NCI-H1436 treated with DMSO at 0.1 percent for 48 hours (cell line): ENCODE measurements at places on chromosomes 6 and 20.

- no peak for DNase-seq
Observed at GRCh38 chr6:111361648-111362047, 121.4 kb downstream of the REV3L start.

DNA sequence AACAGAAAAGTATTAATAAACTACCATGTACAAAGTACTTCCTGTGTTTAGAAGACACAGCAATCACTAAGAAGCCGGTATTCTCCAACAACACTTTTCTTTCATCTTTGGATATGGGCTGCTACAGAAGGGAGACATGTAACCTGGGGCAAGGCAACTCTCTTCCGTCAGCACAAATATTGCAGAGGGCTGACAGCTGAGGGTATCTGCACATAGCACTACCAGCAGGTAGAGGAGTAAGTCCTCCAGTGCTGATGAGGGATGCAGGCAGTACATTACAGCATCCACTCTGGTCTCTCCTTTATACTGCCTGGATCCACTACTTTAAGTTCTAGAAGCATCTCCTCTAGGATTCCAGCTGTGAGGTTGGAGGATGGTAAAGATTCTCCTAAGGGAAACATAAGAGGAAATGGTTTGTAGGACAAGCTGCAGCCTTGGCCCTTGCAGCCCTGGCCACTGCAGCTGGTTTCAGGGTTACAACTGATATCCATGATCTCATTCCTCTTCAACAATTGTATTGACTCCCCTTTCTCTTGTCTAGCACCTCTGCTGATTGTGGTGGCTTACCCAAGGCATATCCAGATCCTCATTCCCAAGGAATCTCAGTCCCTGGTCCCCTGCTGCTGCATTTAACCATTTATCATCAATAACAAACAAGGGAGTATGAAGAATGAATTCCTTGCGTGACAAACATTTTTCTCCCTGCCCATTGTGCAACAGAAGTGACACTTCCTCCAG, 110.7 kb upstream of the ADGRF1 start:
- DNase-seq: no peak

GRCh38 chr6:43746071-43746470, 23.9 kb upstream of the VEGFA start:
- DNase-seq: no peak

GRCh38 chr6:71396410-71396801, 107.8 kb downstream of the OGFRL1 start:
- DNase-seq: no peak

DNA sequence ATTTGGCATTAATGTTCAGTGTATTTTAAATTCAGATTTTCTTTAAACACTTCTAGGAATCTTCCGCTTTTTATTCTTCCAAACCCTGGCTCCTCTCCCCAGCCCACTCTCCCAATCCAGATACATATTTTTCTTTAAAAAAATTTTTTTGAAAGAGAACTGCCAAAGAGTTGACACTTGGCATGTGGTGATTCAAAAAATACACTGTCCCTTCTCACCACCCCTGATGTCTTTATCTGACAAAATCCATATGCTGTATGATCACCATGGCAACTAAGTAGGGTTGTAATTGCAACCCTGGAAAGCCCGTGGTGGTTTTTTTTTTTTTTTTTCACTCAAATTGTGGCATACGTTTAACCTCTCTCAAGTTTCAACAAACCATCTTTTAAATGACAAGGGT, 355.8 kb upstream of the SASH1 start:
- DNase-seq: no peak

- DNase-seq: no peak
Observed at GRCh38 chr6:35611240-35611639, 77.5 kb downstream of the FKBP5 start.

- DNase-seq: no peak
Observed at GRCh38 chr6:128694303-128695009, 174.1 kb upstream of the PTPRK start.

- DNase-seq: no peak
Observed at GRCh38 chr6:44023586-44024454, 103.4 kb downstream of the MRPL14 start.

DNA sequence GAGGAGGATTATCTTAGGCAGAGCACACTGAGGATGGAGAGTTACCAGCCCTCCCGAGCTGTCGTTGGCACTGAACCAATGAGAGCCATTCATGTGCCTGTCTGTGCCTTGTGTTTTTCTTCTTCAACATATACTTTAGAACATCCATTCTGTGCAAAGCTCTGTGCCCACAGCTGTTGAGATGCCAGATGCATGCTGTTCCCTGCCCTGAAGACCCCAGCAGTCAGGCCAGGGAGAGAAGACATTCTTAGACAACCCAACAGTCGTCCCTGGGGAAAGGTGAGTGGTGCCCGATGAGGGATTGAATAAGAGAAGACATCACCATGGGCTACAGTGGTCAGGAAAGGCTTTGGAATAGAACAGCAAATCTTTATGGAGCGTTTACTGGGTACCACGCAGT, 114.1 kb downstream of the NRN1 start:
- DNase-seq: no peak

DNA sequence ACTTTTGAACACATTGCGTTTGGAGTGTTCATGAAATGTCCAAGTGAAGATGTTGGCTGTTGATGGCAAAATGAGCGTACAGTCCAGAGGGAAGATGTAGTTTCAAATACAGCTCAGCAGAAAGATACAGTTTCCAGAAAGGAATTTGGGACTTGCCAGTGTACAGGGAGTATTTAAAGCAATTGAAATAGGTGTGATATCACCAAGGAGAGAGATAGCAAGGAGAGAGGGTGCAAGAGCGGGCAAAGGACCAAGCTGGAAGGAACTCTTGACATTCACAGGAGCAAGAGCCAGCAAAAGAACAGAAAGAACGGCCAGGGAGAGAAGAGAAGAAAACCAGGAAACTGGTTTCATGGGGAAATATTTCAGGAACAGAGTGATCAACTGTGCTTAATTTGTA, 47.8 kb downstream of the CARMIL1 start:
- no peak for DNase-seq

DNA sequence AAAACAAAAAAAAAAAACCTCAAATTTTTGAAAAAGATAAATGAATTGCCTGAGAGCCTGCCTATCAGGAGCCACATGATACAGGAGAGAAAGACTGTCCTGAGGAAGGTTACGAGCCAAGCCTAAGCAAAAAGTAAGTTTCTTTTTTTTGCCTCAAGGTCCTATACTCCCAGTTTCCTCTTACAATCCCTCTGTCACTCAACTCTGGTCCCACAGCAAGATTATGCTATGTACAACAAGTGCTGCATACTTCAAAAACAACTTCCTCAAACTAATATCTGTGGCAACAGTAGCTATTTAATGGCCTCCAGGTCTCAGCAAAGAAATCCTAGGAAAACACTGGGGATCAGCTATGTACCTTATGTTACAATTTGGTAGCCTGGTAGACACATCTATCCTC, 46.8 kb downstream of the PLN start:
- DNase-seq: no peak

- DNase-seq: no peak
Observed at GRCh38 chr6:164167873-164168405, 753.4 kb downstream of the QKI start.

GRCh38 chr6:137494988-137495702, 951 bp upstream of the OLIG3 start:
- no peak for DNase-seq

- DNase-seq: no peak
Observed at GRCh38 chr6:138538390-138539031, 39.2 kb upstream of the NHSL1 start.

DNA sequence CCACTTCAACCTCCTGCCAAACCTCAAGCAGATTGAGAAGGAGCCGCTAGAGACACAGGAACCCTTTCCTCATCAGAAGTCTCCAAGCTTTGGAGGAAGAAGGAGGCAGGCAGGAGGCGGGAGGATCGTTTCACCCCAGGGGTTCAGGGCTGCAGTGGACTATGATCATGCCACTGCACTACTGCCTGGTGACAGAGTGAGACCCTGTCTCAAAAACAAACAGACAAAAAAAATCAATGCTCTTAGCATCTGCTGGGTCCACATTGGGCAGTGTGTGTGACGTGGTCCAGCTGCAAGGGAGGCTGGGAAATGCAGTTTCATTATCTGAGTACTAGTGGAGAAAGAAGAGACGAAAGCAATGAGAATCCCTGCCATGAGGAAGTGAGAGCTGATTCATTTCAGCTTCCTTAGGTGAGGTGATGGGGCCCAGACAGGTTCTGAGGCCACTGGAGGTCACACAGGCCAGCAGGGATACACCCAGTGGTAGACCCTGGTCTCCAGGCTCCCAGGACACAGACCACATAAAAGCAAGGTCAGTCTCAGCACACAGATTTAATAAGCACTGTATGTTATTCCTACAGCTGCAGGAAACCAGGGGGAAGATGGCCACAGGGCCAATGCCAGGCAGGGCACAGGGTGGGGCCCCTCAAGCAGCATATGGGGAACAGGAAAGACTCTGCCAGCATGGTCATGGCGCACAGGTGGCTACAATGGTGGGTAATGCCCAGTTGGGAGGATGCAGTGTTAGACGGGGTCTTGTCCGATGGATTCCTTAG, 4.3 kb downstream of the GFRA4 start:
- DNase-seq: no peak

- DNase-seq: no peak
Observed at GRCh38 chr6:157569543-157569942, 188.6 kb downstream of the ZDHHC14 start.

- no peak for DNase-seq
Observed at GRCh38 chr20:38159957-38160756, 4.9 kb downstream of the TGM2 start.
